Right lobe of liver (tissue), 6 donors: ENCODE measurements at places on chromosomes 7 and 10. TPM values are rescaled to one million over a fixed set of nuclear protein-coding genes. Genes with fewer than 3 reads are reported as not detected.

DNA sequence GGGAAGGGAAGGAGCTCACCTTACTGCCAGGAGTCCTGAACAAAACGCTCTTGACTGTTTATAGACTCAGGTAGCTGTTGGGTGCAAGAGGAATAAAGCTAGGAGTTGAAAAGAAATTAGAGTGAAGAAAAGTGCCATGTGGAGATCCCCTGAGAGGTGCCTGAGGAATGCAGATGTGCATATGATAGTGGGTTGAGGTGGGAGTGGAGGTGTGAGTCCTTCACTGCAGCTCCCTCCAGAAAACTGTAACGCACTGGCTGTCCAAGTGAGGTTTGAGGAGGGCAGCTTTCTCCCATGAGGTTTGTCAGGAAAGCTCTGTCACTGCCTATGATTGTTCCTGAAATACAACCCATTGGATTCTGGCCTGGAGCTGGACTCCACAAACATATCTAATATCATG, 904.8 kb upstream of the POT1 start:
- H3K4me1 ChIP-seq = no peaks in the 10 kb centered on the region
- no peak overlapping the region for H3K4me3 ChIP-seq
- DNase-seq = no peak
- no peak overlapping the region for H3K27ac ChIP-seq
- H3K27me3 ChIP-seq = no peaks in the 10 kb centered on the region

GRCh38 chr7:157043745-157044144, 33.3 kb upstream of the MNX1 start:
- H3K4me1 ChIP-seq = no peaks in the 10 kb centered on the region
- H3K27me3 ChIP-seq = no peaks in the 10 kb centered on the region
- H3K27ac ChIP-seq = no peak overlapping the region
- no peak overlapping the region for H3K4me3 ChIP-seq

GRCh38 chr10:133272301-133272963, 4.2 kb downstream of the ADAM8 start:
- H3K36me3 ChIP-seq = peaks cover 3% of the 10 kb centered on the region
- H3K4me1 ChIP-seq = no peaks in the 10 kb centered on the region
- H3K27ac ChIP-seq = no peak overlapping the region
- no peaks in the 10 kb centered on the region for H3K27me3 ChIP-seq
- no peak overlapping the region for H3K4me3 ChIP-seq

DNA sequence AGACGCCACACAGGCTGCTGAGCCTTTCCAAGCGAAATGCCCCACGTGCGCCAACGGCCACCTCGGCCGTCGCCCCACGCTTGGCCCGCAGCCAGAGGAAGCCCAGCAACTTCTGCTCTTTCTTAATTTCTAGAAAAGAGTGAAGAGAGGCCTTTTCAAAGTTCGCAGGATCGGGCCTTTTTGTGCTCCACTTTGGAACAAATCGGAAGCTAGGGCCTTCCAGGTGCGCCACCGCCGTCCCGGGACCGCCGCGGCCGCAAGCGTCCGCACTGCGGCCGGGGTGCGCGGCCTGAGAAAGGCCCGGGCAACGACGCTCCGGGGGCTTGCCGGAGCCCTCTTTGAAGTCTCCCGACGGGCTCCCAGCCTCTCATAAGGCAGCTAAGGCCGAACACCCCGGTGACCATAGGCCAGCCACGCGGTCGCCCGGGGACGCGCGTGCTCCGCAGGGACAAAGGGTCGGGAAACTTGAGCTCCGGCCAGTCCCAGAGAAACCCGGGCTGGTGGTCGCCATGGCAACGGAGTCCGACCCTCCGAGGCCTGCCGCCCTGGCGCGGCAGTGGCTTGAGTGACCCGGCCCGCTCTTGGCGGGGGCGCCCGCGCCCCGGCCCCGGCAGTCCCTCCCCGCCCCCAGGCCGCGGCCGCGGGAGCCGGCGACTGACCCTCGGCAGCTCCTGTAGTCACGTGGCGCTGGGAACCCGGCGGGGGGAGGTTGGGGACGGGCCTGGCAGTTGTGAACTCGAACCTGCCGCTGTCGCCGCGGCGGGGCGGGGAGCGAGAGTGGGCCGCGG, at the start of gene REPIN1:
TSS of gene REPIN1 (plus strand) at position 727 of the 788 bp plus-strand sequence. CDS start 890 bp downstream, outside the sequence.
- peak; percentile 95 for DNase-seq
- H3K27ac ChIP-seq = peak within 1 kb of the TSS; percentile 98
- peaks cover 3% of the 10 kb centered on the region for H3K4me1 ChIP-seq
- no peaks in the 10 kb centered on the region for H3K27me3 ChIP-seq
- no peaks in the 10 kb centered on the region for H3K36me3 ChIP-seq
- H3K4me3 ChIP-seq = peak within 1 kb of the TSS; percentile 99

DNA sequence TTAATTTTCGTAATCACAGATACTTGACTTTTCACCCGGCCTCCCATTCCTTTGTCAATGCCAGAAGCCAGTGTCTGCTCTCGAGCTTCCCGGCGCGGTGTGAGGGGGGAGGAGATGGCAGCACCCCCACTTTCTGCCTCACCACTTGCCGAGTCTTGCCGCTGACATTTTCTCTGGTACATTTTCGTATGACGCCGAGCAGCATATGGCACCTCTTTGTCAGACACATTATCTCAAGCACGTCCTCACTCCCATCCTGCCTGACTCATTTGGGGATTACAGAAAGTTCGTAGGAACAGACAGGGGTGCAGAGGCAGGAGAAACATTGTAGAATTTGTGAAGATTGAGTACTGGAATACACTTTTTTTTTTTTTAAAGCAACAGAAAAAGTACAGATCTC, 60.8 kb upstream of the SORCS3 start:
- no peaks in the 10 kb centered on the region for H3K36me3 ChIP-seq

GRCh38 chr10:84844461-84844860, 516.1 kb downstream of the CCSER2 start:
- H3K36me3 ChIP-seq = no peaks in the 10 kb centered on the region
- DNase-seq = no peak
- no peaks in the 10 kb centered on the region for H3K4me1 ChIP-seq
- H3K27me3 ChIP-seq = no peaks in the 10 kb centered on the region
- no peak overlapping the region for H3K4me3 ChIP-seq

GRCh38 chr7:155182406-155182970, 112.4 kb downstream of the HTR5A start:
- DNase-seq = no peak
- no peak overlapping the region for H3K27ac ChIP-seq
- no peaks in the 10 kb centered on the region for H3K36me3 ChIP-seq
- H3K27me3 ChIP-seq = no peaks in the 10 kb centered on the region

DNA sequence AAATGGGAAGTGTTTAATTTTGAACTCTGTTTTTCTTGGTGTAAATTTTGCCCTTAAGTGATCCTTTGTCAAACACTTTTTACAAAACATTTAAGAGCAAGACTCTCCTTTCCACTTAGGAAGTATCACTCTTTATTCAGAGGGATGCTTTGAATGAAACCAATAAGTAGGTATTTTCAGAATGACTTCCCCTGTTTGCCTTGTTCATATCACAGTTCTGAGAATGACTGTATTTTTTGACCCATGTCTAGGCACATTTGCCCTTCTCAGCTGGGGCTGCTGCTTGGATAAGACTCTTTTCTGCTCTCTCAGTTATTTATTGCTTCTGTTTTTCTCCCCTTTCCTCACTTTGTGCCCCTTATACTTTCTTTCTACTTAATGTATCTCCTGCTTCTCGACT, 98.2 kb downstream of the CCNY start:
- no peaks in the 10 kb centered on the region for H3K27me3 ChIP-seq
- no peaks in the 10 kb centered on the region for H3K36me3 ChIP-seq
- no peak overlapping the region for H3K27ac ChIP-seq
- DNase-seq = no peak
- no peak overlapping the region for H3K4me3 ChIP-seq

- no peaks in the 10 kb centered on the region for H3K27me3 ChIP-seq
- H3K4me1 ChIP-seq = no peaks in the 10 kb centered on the region
- H3K36me3 ChIP-seq = no peaks in the 10 kb centered on the region
- no peak overlapping the region for H3K27ac ChIP-seq
- no peak for DNase-seq
These were observed 626.3 kb upstream of the POT1 start for GRCh38 chr7:125555916-125556315.

DNA sequence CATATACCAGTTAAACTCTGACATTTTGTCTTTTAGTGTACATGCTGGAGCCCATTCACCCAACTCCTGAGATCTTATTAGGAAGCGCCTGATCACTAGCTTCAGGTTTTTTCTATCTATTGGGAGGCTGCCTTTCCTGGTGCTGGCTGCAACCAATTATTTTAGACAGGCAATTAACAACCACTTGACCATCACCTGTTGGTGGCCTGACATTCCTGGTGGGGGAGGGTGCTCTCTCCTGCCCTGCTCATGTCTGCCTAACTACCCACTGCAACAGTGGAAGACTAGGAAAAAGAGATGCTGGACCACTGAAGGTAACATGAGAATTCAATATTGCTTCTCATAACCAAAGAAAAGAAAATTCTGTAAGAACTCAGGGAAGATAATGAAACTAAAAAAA, 190.3 kb upstream of the GRM3 start:
- no peaks in the 10 kb centered on the region for H3K27me3 ChIP-seq
- no peak overlapping the region for H3K27ac ChIP-seq
- H3K4me1 ChIP-seq = no peaks in the 10 kb centered on the region
- H3K36me3 ChIP-seq = no peaks in the 10 kb centered on the region
- H3K4me3 ChIP-seq = no peak overlapping the region
- no peak for DNase-seq

DNA sequence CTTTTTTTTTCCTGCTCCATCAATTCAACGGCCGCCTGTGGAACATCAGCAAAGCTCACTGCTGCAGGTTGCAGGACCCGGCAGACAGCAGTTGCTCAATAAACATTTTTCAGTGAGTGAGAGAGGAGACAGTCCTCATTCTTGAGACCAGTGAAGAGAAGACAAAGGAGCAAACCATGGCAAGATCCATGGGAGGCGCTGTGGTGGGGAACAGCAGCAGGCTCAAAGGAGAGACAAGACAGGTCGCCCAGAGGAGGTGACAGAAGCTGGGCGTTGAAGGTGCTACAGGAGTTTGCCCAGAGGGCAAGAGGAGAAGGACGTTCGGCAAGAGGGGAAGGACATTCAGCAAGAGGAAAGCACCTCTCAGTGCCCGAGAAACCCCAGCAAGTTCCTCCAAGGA, 74.5 kb upstream of the FGFR2 start:
- no peaks in the 10 kb centered on the region for H3K36me3 ChIP-seq

- no peak overlapping the region for H3K27ac ChIP-seq
- no peaks in the 10 kb centered on the region for H3K4me1 ChIP-seq
- H3K27me3 ChIP-seq = no peaks in the 10 kb centered on the region
- H3K4me3 ChIP-seq = no peak overlapping the region
These were observed 20.6 kb downstream of the HYAL4 start for GRCh38 chr7:123865517-123866117.

GRCh38 chr10:69353977-69354635, 62.6 kb downstream of the TACR2 start:
- H3K4me3 ChIP-seq = no peak overlapping the region
- no peak overlapping the region for H3K27ac ChIP-seq
- no peaks in the 10 kb centered on the region for H3K27me3 ChIP-seq
- no peaks in the 10 kb centered on the region for H3K4me1 ChIP-seq
- DNase-seq = no peak

GRCh38 chr7:2209961-2210323, 22.8 kb downstream of the MAD1L1 start:
- H3K36me3 ChIP-seq = no peaks in the 10 kb centered on the region
- H3K4me1 ChIP-seq = no peaks in the 10 kb centered on the region
- H3K27me3 ChIP-seq = no peaks in the 10 kb centered on the region

DNA sequence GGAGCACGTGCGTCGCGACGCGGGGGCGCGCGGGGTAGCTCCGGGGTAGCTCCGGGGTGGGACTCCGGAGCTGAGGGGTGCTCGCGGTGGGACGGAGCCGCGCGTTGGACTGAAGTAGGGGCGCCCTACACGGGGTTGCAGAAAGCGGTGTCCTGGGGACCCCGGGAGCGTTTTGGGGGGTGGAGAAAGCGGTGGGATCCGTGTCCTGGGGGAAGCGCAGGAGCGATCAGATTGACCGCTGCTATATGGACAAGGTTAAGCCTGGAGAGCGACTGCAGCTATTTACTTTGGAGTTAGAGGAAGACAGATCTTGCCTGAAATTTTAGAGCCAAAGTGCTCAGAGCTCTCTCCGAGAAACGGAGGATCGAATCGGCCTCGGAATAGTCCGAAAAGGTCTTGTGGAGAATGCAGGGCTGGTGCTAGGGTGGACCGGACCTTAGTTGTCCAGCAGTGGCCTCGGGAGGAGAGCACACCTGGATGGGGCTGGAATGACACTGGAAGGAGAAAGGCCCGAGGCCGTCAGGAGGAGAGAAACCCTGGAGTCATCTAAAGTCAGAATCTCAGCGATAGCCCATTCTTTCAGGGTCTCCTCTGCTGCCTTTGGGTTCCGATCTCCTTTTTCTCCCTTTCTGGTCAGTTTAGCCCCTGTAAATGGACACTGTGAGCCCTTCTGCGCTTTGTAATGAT, 564 bp downstream of the PDSS1 start:
- H3K36me3 ChIP-seq = no peaks in the 10 kb centered on the region
- peaks cover 22% of the 10 kb centered on the region for H3K4me1 ChIP-seq

GRCh38 chr10:18988338-18988737, 60.3 kb upstream of the MALRD1 start:
- H3K27me3 ChIP-seq = no peaks in the 10 kb centered on the region
- DNase-seq = no peak
- no peak overlapping the region for H3K27ac ChIP-seq
- H3K4me1 ChIP-seq = no peaks in the 10 kb centered on the region
- H3K4me3 ChIP-seq = no peak overlapping the region
- H3K36me3 ChIP-seq = no peaks in the 10 kb centered on the region

GRCh38 chr10:47354165-47354564, 6.0 kb downstream of the RBP3 start:
- H3K27me3 ChIP-seq = no peaks in the 10 kb centered on the region
- no peaks in the 10 kb centered on the region for H3K4me1 ChIP-seq
- no peak overlapping the region for H3K4me3 ChIP-seq
- no peak for DNase-seq
- H3K27ac ChIP-seq = no peak overlapping the region

Gene GRID1
- 1.4 TPM for total RNA-seq

Gene MKI67
- total RNA-seq = 0.68 TPM

Gene TAS2R4
- 0.38 TPM for total RNA-seq

Gene CYP2C8
- total RNA-seq = 1,710 TPM

Gene TRIM50
- 0.11 TPM for total RNA-seq

Gene CNTNAP2
- total RNA-seq = 1.8 TPM

Gene RELN
- total RNA-seq = 35.7 TPM

Gene MRLN
- not detected for total RNA-seq

Gene ZC3HAV1L
- total RNA-seq = 3.7 TPM
